A549 treated with AZD2906 at 1 μM for 4 hours (cell line): ENCODE measurements at places on chromosomes 3 and 15. TPM values are rescaled to one million over a fixed set of nuclear protein-coding genes. Genes with fewer than 3 reads are reported as not detected.

CFAP44 gene
- 0.93 to 1.5 TPM (median 1.1 TPM) in 5 replicates for total RNA-seq

GPR176 gene
- total RNA-seq: 8.6 to 12.9 TPM (median 9.8 TPM) in 5 replicates

SLC28A2 gene
- total RNA-seq: 0.03 to 0.05 TPM in 2 of 5 replicates, not detected in the others

MKRN2OS gene
- not detected in 5 replicates for total RNA-seq

MYH15 gene
- 0.06 to 0.15 TPM (median 0.09 TPM) in 5 replicates for total RNA-seq

CELSR3 gene
- 3.1 to 4.6 TPM (median 3.9 TPM) in 5 replicates for total RNA-seq

MESP2 gene
- 0.09 to 0.83 TPM (median 0.40 TPM) in 5 replicates for total RNA-seq

FOXL2NB gene
- 0.68 to 1.1 TPM (median 0.95 TPM) in 5 replicates for total RNA-seq

EPHB1 gene
- total RNA-seq: 0.03 to 0.13 TPM (median 0.11 TPM) in 5 replicates

WDR93 gene
- 0.13 to 0.25 TPM (median 0.21 TPM) in 5 replicates for total RNA-seq

THAP10 gene
- total RNA-seq: 4.1 to 6.1 TPM (median 4.7 TPM) in 5 replicates

VGLL3 gene
- total RNA-seq: 6.7 to 11.3 TPM (median 10.7 TPM) in 5 replicates

C3orf22 gene
- not detected in 5 replicates for total RNA-seq

TMEM202 gene
- not detected in 5 replicates for total RNA-seq

STT3B gene
- 59.8 to 84.3 TPM (median 68.7 TPM) in 5 replicates for total RNA-seq

FOXL2 gene
- total RNA-seq: 3.0 to 4.6 TPM (median 4.5 TPM) in 5 replicates
